ENCODE measurements at places on chromosomes 7 and 10.
A peak's percentile ranks its signal among the peaks of the same experiment; 100 is the strongest.

DNA sequence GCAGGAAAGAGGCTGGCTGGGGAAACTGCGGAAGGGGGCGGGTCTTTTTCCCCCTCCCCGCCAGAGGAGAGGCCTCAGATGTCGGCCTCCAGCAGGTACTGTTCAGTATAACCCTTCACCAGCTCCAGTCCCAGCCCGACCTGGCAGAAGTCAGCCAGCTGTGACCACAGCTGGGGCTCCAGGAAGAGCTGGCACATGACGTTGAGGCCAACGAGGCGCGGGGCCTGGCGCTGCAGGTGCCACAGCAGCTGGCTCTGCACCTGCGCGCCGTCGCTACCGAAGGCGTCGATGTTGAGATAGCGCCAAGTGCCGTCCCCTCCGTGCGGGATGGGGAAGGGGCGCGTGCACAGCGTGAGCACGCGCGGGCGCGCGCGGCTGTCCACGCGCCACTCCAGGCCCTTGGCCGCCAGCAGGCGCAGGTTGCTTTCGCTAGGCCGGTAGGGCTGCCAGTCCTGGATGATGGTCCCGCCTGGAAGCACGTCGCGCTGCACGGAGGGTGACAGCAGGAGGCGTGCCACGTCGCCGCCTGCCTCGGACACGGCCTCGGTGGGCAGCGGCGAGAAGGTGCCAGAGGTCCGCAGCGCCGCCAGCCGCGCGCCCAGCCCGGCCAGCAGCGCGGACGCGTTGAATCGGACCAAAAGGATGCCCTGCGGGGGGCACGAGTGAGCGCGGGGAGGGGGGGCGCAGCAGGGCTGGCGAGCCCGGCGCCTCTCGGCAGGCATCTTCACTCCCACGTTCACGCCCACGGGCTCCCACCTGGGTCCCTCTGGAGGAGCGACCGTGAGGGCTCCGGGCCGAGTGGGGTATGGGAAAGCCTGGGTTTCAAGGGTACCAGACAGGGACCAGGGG lies 6.9 kb upstream of the VGF start:
- no peak for DNase-seq

- DNase-seq, result peak; percentile 44
Measured at GRCh38 chr10:16440396-16441133, 3.8 kb downstream of the PTER start.

DNA sequence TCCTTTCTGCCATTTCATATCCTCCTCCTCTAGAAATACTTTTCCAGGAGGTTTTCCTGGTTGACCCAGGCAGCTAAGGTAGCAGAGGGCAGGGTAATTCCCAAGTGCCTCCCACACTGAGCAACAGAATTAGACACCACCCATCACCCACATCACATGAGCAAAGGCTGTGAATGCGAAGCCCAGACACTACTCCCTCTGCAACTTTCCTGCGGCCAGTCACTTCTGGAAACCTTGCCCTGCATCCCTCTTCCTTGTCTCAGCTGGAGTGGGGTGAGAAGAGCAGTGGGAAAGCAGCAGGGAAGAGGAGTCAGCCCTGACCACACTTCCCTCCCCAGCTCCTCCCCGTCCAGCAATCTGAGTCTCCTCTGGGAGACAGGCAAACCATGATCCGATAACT lies 15.2 kb downstream of the TMEM176B start:
- no peak for DNase-seq

DNA sequence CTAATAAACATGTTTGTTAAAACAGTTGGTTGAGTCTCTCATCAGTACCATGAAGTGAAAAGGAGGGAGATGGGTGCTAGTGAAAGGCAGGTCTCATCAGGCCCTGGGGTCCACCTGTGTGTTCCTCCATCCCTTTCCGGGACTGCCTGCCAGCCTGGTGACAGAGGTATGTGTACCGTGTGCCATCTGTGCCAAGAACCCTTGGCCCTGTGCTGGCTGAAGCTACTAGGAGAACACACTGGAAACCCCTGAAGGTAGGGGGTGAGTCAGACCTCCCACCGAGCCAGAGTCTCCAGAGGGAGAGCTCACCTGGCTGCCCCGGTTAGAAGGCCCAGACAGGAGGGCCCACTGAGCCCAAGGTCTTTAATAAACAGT lies 2.3 kb downstream of the DDIT4 start:
- no peak for DNase-seq

DNA sequence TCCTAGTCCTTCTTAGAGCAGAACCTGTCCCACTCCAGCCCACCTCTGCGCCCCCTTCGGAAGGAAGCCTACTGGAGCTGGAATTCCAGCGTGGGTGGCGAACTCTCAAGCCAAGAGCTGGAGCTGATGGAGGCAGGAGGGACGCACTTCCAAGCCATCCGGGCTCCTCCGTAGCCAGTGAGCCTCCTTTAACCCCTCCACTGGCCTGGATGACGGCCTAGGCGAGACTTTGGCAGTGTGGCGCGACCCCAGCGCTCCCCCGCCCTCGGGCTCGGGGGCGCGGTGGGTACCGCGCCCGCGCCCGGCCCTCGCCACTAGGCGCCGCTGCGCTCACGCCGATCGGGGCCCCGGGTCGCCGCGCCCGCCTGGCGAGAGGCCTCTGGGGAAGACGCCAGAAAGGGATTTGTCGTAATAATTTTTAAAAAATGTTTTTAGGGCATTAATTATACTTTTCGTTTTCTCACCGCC lies 5.1 kb upstream of the EMX2 start:
- DNase-seq, result no peak

DNA sequence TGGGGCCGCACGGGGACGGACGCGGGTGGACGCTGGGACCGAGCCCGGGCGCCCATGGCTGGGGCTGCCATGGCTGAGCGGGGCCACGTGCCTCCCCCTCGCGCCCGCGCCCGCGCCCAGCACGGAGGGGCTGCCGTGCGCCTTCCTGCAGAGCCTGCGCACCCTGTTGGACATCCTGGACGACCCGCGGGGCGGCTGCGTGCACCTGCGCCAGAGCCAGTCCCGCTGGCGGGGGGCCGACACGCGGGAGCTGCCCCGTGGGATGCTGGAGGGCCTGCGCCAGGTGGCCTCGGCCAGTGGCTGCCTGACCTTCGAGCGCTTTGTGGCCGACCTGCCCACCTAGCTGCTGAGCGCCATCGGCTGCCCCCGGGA lies 72.5 kb upstream of the KCTD7 start:
- DNase-seq, result no peak

GRCh38 chr10:70584909-70585544 lies 17.5 kb downstream of the PRF1 start:
- DNase-seq, result no peak

- no peak for DNase-seq
Measured at GRCh38 chr10:47165711-47166404, 134.1 kb upstream of the GDF10 start.

DNA sequence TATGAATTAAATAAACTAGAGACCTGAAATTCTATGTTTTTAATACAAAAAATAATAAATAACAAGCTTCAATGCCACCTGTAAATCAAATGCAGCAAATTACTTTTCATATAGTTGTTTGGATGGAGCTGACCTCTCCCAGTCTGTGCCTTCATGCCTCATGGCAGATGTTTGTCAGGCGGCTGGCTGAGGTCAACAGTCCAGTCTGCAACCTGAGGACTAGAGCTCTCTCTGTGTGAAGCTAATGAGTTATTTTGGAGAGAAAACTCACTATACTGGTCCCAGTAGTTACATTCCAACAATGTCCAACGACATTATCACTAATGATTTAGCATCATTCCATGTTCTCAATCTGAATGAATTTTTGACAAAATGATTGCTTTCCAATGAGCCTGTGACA lies 746.2 kb upstream of the POM121L12 start:
- no peak for DNase-seq

GRCh38 chr10:112775892-112776674 lies 174.0 kb upstream of the TCF7L2 start:
- DNase-seq, result no peak

DNA sequence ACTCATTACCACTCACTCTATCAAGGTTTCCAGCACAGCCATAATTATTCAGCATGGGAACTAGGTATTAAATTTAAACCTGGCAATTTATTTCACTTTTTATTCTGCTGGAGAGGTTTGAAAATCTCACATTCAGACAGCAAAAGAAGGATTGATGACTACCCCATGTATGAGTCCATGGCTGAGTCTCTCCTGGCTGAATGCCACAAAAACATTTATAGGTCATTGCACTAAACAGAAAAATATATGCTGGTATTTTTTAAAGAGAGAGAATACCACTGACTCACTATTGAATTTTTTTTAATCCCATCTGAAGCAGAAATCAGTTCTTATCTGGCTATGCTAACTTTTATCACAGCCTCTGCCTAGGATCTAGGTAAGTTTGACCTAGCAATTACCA lies 336.3 kb downstream of the PPP1R3A start:
- DNase-seq, result no peak

DNA sequence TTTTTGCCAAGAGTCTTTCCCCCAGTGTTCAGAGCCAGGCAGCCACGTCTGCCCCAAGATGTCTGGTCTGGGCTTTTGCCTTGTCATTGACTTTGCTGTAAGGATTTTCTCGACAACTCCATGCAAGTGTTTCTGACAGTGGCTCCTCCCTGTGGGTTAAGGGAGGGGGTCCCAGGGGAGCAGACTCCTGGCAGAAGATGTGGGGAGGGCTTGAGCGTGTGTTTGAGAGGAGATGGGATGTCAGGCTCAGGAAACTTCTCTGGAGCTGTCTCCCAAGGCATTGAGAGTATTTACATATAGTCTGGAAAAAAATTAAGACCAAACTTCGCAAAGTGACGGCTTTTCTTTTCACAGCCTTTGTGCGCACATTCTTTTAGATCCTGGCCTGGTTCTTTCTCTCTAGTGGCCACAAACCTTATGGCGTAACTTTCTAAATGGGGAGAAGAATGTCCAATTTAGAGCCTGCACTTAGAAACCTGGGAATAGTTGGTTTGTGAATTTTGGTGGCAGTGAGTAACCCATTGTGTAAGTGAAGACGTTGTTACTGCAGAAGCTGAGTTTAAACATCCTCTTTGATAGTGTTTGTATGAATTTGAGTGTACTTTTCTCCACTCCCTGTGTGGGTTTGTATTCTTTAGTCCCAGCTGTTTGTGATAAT lies 201.5 kb downstream of the LRMDA start:
- DNase-seq, result no peak

DNA sequence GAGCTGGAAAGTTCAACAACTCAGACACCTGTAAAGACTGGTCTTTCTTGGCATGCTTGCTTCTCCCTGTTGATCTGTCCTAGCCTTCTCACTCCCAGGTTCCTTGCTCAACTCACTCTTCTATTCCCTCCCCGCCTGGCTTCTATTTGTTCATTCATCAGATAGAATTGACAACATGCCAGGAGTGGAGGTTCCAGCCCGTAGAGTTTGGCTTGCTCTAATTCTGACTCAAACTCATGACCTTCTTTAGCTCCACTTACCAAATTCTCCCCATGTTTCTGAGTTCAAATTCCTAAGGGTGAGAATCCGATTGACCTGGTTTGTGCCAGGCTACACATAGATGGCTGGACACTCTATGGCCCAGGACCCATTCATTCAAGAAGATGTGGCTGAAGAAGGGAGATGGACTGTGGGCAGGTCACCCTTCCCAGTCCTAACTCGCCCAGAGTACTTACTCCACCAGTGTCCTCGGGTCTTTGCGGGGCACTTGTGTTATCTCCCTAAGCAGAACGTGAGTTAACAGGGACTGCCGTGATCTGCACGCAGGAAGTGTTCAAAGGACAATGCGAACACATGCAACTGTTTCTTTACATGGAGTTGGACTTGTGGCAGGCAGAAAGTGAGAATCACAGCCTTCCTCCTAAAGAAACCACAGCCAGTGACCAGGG lies 4.0 kb upstream of the TMEM236 start:
- no peak for DNase-seq

DNA sequence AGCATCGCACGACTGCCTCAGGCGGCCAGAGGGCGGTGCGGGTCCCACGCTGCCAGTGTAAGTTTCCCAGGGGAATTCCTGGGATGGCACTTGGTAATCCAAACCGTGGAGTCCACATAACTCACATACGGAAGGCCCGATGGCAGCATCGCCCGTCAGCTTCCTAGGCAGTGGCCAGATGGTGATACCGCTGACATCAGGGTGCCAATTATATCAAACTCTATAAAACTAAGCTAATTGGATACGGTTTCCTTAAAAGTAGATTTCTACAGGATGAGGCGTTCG lies 189.8 kb downstream of the CELF2 start:
- no peak for DNase-seq

DNA sequence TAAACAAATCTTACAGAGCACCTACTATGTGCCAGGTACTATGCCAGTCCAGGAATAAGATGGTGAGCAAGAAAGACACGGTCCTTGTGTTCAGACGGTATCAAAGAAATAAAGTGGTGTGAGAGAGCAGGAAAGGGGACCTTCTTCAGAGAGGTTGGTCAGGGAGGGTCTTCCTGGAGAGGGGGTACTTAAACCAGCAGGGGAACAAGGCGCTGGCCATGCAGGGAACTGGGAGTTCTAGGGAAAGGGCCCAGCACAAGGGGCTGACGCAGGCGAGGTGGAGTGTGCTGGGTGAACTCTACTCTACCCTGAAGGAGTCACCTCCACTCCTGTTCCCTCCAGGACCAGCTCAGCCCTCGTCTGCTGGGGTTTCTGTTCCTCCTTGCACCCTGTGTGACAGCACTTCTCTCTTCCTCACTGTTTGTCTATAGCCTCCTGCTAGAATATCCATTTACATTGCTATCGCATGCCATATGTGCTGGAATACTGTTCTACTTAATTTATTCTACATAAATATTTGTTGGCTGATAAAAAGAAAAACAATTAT lies 73.5 kb downstream of the AOAH start:
- no peak for DNase-seq

DNA sequence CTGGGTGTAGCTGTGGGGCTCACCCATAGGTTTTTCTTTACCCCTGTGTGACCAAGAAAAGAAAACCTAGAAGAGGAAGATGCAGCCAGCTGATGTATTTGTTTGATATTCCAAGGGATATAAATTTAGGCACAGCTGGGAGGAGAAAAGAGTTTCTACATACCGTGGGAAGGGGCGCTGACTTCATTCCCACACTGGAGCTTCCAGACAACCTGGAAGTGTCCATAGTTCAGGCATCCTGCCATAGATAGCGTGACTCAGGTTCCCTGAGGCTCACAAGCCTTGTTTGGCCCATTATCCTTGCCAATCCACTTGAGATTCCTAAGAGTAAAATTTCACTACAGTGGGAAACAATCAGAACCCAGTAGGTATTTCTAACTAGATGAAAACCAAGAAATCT lies 371.7 kb upstream of the NRP1 start:
- no peak for DNase-seq

DNA sequence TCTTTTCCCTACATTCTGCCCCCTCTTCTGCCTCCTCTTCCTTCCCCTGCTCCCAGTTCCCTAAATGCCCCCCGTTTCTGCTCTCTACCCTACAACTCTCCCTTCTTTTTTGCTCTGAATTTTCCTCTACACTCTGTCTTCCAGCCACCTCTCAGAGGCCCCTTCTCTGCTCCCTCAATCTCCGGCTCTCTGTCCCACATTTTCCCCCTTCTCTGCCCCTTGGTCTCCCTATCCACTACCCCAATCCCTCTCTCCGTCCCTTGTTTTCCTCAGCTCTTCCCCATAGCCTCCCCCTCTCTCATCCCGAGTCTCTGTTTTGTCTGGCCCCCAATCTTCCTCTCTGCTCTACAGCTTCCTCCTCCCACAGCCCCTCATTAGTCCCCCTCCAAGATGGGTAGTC lies 3.3 kb downstream of the ALOX5 start:
- no peak for DNase-seq
